ENCODE measurements at places on chromosomes 6 and 20. TPM values are rescaled to one million over a fixed set of nuclear protein-coding genes. Genes with fewer than 3 reads are reported as not detected.

The ASIP gene
- total RNA-seq, result 0.96 TPM

The OR2J3 gene
- 0.15 TPM for total RNA-seq

GRCh38 chr6:52634211-52634610, 36.7 kb upstream of the TMEM14A start:
- DNase-seq, result no peak

DNA sequence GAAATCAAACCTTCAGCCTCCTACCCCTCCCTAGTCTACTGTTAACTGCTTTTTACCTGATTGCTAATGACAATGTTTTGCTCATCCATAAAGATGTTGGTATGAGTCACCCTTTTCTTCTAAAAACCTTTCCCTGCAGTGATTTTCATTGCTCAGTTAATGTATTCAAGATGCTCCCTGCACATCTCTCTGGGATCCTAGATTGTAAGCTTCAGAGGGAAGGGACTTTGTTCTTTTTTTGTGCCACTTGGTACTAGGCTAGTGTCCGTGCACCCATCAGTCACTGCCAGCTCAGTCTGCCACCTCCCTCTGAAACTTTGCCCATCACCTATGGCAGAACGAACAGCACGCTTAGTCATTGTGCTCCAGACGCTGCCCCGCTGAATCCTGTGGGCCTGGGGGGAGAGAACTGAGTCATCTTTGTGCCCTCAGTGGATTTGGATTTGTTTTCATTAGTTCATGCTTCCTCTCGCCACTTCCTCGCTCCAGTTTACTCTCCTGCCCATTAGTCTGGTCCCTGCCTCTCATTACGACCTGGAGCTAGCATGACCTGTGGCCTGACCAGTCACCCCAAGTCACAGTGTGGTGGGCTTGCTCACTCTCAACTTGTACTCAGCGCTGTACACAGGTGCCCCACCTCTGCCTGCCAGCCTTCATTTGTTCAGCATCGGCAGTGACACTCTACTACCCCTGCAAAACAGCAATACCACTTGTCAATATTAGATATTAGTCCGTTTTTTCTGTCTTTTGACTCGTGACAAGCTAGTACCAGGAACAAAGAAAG, 78.0 kb upstream of the TMEM181 start:
- no peak for DNase-seq

DNA sequence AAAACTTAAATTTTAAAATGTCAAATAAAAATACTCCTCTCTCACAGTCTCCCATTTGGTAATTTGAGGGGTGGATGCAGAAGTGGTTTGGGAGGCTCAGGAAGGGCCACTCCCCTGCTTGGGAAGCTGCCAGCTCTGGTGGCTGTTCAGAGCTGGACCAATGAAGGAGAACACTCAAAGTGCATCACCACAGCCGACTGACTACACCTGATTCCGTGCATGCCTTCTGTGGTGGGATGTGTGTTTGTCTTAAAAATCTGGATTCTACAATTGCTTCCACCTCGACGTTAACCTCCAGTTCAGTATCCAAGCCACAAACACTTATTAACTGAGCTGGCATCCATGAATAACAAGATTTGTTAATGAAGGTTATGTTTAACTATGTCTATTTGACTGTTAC, 137.3 kb downstream of the FOXC1 start:
- no peak for DNase-seq

The PTK7 gene
- 57.1 TPM for total RNA-seq

The SLC22A2 gene
- not detected for total RNA-seq

The SNAP91 gene
- 0.66 TPM for total RNA-seq

The COL19A1 gene
- total RNA-seq, result not detected

DNA sequence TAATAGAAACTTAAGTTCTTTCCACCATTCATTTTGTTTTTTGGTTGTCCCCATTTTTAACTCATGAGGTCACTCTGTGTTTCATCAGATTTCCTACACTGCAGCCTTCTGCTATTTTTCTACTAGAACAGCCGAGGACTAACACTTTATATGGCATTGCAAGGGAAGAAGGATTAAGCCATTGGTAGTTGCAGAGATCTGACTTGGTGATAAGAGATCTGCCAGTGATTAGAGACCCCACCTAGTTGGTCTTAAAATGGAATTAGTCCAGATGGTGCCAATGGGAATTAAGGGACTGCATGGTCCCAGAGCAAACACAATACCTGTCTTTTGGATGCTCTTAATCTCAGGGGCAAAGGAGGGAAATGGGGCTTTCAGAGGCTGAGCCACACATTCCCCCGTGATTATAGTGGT, 125.5 kb upstream of the TMEM170B start:
- DNase-seq, result no peak

The COL21A1 gene
- total RNA-seq, result 2.9 TPM

DNA sequence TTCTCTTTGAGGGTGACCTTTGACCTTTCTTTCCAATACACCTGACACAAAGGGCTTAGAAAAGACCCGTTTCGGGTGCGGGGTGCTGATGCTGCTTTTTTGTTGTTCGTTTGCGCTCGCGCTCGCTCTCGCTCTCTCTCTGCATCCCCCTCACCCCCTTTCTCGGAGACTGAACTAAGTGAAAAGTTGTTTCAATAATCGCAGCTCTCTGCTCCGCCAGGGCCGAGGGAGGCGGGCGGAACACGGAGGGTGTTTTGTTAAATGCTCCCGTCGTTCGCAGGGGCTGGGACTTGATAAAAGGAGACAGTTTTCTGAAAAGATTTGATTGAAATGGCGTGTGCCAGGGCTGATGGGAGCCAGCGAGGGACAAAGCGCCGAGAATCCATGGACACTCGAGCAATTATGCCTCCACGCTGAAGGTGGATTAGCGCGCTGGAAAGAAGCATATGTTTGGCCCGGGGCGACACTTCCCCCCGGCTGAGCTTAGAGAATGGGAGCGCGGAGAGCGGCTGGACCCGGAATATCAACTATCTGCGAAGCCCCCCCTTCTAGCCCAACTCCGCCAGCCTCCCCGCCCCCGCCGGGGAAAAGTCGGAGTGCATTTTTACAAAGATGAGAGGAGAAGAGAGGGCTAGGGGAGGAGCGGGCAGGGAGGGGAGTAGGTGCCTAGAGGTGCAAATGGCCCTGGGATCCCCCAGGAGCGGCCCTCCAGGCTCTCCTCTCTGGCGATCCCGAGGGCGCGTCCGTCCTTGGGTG, 25.0 kb downstream of the TFAP2A start:
- DNase-seq, result no peak

GRCh38 chr20:49037962-49038387, 8.1 kb upstream of the CSE1L start:
- DNase-seq, result no peak

- no peak for DNase-seq
These were observed 14.4 kb upstream of the ABHD16B start for GRCh38 chr20:63846888-63847236.

DNA sequence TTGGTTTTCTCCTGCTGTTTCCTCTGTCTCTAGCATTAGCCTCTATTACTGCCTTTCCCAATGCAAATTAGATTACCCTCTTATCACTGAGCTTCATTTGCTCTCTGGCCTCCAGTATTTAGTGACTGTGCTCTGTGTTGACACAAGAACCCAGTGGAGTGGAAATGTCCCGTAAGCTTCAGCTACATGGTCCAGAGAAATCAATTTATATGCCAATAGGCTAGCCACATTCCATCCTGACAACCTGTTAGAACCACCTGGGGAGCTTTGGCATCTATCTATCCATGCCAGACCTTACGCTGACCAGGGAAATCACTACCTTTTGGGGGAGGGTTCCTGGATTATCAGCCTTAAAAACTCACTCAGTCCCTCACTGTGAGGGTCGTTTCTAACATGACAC, 459.6 kb downstream of the UTRN start:
- no peak for DNase-seq

- no peak for DNase-seq
These were observed 102.6 kb downstream of the CDC5L start for GRCh38 chr6:44489910-44490604.

Data from breast epithelium (tissue), 4 donors.